ENCODE measurements at places on chromosomes 5 and 9. TPM values are rescaled to one million over a fixed set of nuclear protein-coding genes. Genes with fewer than 3 reads are reported as not detected.

The ENTPD8 gene
- total RNA-seq: 0.39 TPM

The PCDHGA10 gene
- total RNA-seq: 11.1 TPM

The DAB2 gene
- total RNA-seq: 68.0 TPM

The RPL37 gene
- 1,376 TPM for total RNA-seq

The FAM221B gene
- total RNA-seq: not detected

DNA sequence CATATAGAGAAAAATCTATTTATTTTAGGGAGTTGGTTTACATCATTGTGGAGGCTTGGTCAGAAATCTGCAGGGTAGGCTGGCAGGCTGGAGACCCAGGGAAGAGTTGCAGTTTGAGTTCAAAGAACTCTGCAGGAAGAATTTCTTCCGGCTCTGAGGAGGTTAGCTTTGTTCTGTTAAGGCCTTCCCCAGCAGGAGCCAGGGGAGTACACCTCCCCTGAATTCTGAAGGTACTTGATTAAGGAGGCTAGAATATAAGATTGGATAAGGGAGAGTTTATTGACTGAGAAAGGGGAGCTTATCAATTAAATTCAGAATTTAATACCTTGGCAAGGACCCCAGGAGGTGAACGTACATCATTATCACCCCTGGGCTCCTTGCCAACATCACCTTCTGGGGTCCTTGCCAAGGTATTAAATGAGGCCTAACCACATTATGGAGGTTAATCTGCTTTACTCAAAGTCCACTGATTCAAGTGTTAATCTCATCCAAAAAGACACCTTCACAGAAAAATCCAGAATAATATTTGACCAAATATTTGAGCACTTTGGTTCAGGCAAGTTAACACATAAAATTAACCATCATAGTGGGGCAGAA, 351.7 kb downstream of the CWC27 start:
- DNase-seq: peak; percentile 45

DNA sequence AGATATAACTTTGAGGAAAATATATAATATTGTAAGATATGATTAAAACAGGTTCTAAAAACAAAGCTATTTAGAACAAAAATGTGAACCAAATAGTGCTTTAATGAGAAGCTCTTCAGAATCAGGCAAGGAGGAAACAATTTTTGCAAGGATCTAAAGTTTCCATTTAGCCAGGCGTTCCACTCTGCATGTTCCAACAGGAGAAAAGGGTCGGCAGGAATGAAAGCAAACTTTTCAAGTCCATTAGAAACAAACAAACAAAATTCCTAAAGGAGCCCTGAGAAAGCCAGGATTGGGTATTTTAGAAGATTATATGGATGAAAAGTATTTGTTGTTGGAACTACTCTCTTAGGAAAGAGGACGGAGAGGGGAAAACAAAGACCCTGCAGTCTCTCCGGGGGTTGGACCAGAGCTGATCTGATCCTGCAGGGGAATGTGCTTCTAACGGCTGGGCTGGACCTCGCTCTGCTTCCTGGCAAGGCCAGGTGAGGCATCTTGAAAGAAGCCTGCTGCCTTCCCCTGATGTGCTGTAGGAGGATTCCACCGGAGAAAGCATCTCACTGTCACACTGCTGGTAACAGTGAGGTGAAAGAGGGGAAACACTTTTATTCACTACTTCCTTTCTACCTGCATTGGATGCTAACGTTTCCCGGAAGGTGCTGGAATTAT, 94.6 kb downstream of the PRRT1B start:
- DNase-seq: no peak

GRCh38 chr9:33436445-33436844, 10.9 kb downstream of the AQP3 start:
- no peak for DNase-seq

GRCh38 chr5:59218424-59219045, 635.7 kb downstream of the RAB3C start:
- DNase-seq: no peak

DNA sequence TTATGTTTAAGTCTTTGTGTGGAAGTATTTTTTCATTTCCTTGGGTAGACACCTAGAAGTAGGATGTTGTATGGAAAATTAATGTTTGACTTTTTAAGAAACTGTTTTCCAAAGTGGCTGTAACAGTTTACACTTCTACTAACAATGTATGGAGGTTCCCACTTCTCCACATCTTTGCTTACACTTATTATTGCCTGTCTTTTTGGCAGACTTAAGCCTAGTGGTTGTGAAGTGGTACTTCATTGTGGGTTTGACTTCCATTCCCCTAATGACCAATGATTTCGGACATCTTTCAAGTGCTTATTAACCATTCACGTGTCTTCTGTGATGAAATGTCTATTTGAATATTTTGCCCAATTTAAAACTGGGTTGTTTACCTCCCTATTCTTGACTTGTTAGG, 91.5 kb upstream of the CDKN2B start:
- no peak for DNase-seq

DNA sequence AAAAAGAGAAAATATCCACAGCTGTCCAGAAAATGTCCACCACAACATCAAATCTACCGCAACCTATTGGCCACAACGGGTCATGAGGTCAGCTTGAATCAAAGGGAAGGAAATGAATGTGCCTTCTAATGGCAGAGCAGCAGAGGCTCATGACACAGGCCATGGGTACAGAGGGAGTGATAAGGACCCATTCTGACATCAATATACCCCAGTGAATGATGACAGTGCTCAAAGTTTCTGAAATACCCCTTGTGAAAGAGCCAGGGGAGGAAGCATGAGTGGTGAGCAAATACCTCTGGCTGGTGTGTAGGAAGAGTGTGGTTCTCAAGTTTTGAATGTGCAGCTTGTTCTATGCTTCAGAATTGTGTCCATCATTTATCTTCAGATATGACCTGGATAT, 348.2 kb downstream of the IRX1 start:
- DNase-seq: no peak

DNA sequence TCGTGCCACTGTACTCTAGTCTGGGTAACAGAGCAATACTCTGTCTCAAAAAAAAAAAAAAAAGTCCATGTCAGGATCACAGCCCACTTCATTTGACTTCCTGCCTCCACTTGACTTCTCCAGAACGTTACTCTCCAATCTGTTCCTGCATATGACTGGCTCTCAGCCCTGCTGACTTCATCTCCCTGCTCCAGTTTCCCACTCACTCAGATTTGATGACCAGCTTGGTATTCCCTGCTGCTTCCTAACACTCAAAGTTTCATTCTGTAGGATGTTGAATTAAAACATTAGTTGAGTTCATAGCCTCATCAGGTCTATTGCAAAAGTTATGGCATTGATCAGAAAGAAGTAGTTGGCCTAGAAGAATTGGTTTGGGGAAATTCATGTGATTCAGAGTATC, 52.3 kb downstream of the UGCG start:
- DNase-seq: no peak

- DNase-seq: no peak
These were observed 475.7 kb downstream of the EBF1 start for GRCh38 chr5:158623971-158624370.

DNA sequence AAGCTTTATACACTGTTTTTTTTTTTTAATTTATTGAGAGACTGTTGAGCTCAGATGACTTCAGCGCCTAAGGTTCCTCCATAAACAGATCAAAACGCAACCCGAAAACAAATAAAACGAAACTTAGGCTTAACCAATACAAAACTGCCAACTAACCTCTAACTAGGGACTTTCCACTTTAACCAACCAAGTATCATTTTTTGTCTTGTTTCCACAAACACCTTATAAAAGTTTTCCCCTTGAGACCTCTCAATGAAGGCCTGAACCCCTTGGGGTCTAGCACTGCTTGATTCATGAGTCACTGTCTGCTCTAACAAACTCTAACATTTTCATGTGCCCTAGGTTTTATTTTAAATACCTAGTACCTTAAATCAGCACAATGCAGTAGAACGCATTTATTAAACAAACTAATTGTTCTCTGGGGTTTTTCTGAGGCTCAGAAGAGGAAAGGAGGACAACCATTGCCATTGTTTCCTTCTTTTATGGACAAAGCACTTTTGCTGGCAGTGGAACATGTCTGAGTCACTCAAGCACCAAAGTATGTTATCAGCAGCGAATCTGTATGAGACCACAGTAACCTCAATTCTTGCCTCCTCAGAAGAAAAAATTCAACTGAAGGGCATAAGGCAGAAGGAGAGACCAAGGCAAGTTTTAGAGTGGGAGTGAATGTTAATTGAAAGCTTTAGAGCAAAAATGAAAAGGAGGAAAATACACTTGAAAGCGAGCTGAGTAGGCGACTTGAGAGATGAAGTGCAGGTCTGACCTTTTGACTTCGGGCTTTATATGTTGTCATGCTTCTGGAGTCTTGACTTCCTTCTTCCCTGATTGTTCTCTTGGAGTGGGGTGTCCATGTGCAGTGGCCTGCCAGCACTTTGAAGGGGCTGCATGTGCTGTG, 97.7 kb upstream of the HCN1 start:
- DNase-seq: no peak

GRCh38 chr5:77251921-77252320, 41.4 kb downstream of the PDE8B start:
- DNase-seq: no peak

GRCh38 chr5:99179206-99179605, 250.4 kb upstream of the CHD1 start:
- no peak for DNase-seq

- DNase-seq: no peak
These were observed 376.4 kb downstream of the KCTD16 start for GRCh38 chr5:144547098-144547499.

Data from spinal cord (tissue), 10 donors.